ENCODE measurements at places on chromosomes 4 and X.

GRCh38 chr4:14916554-14917297 is 85.6 kb upstream of the CPEB2 start:
- DNase-seq: no peak

DNA sequence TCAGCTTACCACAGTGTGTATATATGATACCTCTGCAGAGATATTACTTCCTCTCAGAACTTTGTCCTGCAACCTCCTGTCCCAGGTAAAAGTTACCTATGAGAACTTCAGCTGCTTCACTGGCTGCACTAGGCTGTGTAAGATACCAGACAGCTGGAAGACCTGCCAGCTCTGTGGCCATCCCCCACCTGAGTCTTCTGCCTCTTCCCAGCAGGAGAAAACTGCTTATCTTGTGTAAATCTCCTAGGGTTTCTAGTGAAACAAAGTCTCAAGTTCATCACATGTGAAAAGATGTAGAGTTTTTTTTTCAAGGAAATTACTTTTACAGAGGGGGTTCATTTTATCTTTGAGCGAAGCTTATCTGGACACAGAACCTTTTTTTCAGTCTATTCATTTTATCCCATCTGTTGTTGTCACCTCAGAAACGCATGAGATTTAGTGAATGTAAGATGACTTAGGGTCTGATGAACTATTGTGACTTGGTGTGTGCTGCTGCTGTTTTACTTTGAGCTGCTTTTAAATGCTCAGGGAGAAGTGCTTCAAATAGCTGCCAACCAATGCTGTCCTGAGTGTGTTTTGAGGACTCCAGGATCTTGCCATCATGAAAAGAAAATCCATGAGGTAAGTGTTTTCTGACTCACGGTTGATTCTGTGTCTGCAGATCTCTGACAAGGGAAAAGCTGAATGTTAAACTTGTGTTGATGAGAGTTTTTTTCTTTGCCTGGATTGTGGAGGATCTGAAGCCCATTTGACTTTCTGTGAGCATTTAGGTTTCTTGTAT is 187.8 kb downstream of the FRAS1 start:
- DNase-seq: no peak

DNA sequence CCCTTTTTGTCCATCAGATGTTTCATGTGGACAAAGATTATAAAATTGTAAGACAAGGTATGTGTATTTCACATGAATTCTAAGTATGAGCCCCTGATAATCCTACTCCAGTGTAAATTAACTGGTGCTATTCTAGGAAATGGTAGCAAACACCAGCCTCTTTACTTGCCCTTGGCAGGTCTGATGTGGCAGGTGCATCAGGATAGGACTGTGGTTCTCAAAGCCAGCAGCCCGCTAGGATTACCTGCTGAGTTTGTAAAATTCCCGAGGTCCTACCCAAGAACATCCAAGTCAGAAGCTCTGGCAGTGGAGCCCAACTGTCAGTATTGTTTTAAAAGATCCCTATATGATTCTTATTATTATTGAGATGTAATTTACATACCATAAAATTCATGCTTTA is 174.0 kb upstream of the ANXA3 start:
- no peak for DNase-seq

- DNase-seq: no peak
Observed at GRCh38 chr4:101306764-101307615, 40.3 kb downstream of the PPP3CA start.

GRCh38 chr4:10366628-10367027 is 90.6 kb downstream of the ZNF518B start:
- no peak for DNase-seq

GRCh38 chr4:113827285-113827684 is 65.7 kb upstream of the CAMK2D start:
- DNase-seq: no peak

- no peak for DNase-seq
Observed at GRCh38 chr4:153318696-153319320, 25.7 kb upstream of the MND1 start.

- no peak for DNase-seq
Observed at GRCh38 chrX:106007815-106008214, 30.7 kb downstream of the SERPINA7 start.

DNA sequence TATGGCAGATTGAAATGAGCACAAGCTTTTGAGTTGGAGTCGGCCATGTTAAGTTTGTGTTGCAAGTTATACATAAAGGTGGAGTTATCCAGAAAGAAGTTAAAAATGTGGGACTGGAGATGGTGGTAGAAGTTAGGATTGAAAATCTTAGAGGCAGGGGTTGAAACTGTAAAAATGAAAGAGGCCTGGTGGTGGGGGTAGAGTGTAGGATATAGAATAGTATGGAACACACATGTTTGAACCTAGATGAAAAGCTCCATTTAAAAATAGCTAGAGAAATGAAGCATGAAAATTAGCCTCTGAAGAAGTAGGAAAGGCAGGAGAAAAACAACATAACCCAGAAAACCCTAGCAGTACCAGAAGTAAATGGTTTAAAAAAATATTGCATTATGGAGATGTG is 131.8 kb upstream of the ENPEP start:
- no peak for DNase-seq

GRCh38 chr4:39631700-39632079 is 7.0 kb downstream of the SMIM14 start:
- DNase-seq: no peak

- no peak for DNase-seq
Observed at GRCh38 chrX:9336456-9336855, 128.4 kb upstream of the TBL1X start.

DNA sequence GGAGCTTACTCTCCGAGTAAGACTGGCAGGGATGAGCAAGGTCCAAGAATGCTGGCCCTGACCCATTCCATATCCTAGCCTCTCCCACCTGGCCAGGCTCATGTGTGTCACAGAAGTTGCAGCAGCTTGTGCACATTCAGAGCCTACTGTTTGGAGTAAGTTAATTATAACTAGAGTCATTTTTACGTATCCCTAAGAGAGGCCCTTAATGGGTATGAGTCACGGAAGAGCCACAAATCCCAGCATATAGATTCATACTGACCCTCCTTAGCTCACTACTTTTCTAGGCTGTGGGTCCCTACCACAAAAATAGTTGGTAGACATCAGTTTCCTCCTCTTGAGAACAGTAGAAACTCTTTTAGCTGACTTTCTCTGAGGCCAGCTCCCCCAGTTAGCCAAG is 118.3 kb upstream of the FRG1 start:
- DNase-seq: no peak

- DNase-seq: no peak
Observed at GRCh38 chr4:22661443-22661842, 31.3 kb upstream of the GBA3 start.

- no peak for DNase-seq
Observed at GRCh38 chr4:99636422-99636821, 21.2 kb downstream of the C4orf54 start.

DNA sequence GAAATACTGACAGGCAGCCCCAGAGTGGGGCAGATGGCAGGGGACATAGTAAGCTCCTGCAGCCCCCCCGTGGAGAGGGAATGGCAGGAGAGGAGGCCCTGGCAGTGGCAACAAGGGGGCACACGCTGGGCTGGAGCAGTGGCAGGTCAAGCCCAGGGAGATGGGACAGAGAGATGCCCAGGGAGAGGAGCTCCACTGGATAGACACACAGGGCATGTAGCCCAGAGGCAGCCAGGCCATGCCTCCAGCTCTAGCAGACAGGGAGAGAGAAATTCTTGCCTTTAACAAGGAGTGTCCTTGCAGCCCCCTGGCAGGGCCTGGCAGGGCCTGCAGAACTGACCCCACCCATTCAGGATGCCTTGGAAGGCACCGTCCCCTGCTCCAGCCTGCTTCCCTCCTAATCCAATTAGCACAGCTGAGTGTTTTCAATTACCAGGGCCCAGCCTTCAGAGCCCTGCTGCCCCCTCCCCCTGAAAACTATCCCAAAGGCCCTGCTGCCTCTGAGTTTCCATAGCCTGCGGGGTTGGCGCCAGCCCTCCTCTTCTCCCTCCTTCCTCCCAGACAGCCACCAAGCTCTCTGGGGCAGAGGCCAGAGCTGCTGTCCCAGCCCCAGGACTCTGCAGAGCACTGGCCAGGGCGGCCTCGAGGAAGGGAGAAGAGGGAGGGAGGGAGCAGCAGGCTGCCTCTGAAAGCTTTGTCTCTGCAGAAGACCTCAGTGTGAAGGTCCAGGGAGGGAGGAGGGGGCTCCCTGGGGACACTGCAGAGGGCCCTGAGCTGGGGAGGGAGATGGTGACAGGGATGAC is 12.5 kb downstream of the L1CAM start:
- no peak for DNase-seq

GRCh38 chr4:106495476-106495875 is 126.9 kb upstream of the GIMD1 start:
- DNase-seq: no peak

DNA sequence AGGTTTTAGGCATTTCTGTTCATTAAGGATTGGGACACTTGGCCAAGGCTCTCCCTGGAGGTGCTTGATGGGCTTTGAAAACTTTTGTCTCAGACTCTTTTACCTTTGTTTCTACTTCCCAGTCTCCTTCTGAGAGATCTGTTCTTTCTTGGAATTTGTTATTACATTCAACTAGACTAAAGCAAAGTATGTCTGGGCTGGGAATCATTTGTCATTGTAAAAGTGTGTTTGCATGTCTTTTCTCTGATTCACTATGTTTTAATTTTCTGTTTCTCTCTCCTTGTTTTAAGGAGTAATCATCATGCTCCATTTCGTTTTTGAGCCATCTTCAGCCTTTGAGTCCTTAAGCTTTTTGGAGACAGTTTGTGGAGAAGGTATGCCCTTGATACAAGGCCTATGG is 12.2 kb upstream of the PGRMC2 start:
- DNase-seq: no peak

DNA sequence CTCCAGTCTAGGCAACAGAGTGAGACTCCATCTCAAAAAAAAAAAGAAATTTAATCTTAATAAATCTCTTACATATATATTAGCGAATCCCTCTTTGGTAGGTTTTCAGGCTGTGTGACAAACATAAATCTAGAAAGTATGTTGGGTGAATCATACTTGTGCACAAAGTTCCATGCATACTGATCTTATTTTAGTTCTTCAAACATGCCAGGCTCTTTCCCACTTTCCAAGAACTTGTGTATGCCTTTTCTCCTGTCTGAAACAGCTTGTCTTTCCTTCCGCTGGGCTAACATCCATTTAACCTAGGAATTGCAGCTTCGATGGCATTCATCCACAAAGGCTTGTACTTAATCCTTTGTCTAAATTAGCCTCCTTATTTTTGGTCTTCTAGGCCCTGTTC is 156.6 kb upstream of the CASK start:
- DNase-seq: no peak

DNA sequence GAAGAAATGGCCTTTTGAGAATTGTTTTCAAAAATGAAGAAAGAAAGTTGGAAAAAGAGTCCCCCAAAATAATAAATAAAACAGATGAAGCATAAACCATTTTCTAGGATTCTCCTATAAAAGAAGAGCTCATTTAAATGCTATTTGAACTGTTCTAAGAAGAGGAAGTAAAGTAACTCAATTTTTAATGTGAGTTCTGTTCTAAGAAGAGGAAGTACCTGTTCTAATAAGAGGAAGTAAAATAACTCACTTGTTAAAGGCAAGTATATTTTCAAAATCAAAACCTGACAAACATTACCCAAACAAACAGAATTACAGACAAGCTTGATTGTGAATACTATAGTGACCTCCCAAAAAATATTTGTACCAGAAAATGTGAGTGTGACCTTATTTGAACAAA is 1326.3 kb downstream of the C4orf33 start:
- DNase-seq: no peak

- no peak for DNase-seq
Observed at GRCh38 chrX:11105080-11105479, 6.1 kb upstream of the HCCS start.
